ENCODE measurements at places on chromosomes 5 and 9. TPM values are rescaled to one million over a fixed set of nuclear protein-coding genes. Genes with fewer than 3 reads are reported as not detected.

GRCh38 chr5:110545716-110546115 lies 180.8 kb downstream of the TMEM232 start:
- DNase-seq, result no peak

DNA sequence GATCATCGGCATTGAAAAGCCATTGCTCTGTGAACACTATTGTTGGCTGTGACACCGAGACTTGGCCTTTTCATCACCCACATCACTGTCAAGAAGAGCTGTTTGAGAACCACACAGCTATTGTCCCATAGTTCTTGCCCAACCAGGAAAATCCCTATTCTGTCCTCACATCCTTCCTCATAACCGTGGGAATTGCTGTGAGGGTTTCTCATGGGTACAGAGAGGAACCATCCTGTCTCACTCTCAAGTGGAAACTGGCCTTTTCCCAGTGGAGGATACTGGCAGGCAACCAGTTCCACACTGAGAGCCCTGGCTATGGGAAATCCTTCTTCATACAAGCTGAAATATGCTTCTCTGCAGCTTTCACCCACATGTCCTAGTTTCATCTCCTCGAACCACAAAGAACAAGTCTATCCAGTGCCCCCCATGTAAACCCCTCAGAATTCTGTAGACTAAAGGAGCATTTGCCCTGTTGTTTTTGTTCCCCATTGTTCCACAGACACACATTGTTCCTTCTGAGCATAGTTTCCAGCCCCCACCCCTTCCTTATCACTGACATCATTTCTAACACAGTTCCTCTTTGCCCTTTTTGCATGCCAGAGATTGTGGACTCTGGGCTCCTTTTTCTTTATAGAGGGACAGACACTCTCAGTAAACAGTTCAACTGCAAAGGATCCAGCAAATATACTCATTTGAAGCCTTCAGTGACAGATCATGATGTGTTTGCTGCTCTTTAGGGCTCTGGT lies 57.8 kb upstream of the C5orf46 start:
- DNase-seq, result no peak

DNA sequence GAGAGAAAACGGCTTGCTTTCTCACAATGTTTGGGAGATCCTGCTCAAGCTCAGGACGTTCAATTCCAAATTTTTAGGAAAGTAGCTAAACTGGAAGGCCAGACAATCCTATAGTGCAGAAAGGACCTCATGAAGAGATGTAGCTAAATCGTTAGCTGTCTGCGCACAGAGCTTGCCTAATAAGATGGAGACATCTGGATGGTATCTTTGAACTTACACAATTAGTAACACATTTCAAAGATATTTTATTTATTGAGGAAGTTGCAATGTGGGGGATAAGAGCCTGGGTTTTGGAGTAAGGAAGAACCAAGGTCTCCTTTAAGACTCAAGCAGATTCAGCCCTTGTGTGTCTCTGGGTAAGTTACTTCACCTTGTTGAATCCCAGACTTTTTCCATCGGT lies 28.6 kb upstream of the RAB14 start:
- no peak for DNase-seq

DNA sequence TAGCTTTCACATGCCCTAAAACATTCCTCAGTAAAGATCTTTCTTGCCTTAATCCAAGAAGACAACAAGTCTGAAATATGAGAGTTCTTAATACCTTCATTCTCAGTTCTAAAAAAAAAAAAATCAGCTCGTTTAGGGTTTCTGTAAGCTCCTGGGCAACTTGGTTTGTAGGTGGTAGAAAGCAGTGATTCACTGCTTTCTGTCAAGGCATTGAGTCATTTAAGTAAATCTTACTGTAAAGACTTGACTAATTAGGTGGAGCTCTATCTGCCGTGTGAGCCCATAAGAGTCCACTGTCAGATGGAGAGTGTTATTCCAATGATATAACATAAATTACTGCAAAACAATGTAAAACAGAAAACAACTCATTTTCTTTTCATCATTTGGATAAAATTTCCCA lies 56.1 kb upstream of the MAST4 start:
- DNase-seq, result no peak

- no peak for DNase-seq
Observed at GRCh38 chr9:120621941-120622340, 42.0 kb upstream of the CDK5RAP2 start.

- DNase-seq, result no peak
Observed at GRCh38 chr5:135487839-135488514, 35.8 kb upstream of the TIFAB start.

The SLC36A2 gene
- total RNA-seq, result not detected

The FOXD4L6 gene
- not detected for total RNA-seq

The QRFP gene
- total RNA-seq, result not detected

The DAP gene
- 108 TPM for total RNA-seq

The TICAM2 gene
- total RNA-seq, result 1.6 TPM

The GRIN1 gene
- total RNA-seq, result 4.9 TPM

The NUTM2F gene
- not detected for total RNA-seq

The MOCS2 gene
- total RNA-seq, result 39.5 TPM

The STARD4 gene
- total RNA-seq, result 26.0 TPM

Measured in Panc1 (cell line).